SW 1271 (cell line): ENCODE measurements at places on chromosomes 7 and 10.

- DNase-seq, result no peak
Observed at GRCh38 chr10:87761892-87762291, 56.1 kb downstream of the ATAD1 start.

- DNase-seq, result peak; percentile 9
Observed at GRCh38 chr10:27223964-27224363, 16.6 kb downstream of the ACBD5 start.

DNA sequence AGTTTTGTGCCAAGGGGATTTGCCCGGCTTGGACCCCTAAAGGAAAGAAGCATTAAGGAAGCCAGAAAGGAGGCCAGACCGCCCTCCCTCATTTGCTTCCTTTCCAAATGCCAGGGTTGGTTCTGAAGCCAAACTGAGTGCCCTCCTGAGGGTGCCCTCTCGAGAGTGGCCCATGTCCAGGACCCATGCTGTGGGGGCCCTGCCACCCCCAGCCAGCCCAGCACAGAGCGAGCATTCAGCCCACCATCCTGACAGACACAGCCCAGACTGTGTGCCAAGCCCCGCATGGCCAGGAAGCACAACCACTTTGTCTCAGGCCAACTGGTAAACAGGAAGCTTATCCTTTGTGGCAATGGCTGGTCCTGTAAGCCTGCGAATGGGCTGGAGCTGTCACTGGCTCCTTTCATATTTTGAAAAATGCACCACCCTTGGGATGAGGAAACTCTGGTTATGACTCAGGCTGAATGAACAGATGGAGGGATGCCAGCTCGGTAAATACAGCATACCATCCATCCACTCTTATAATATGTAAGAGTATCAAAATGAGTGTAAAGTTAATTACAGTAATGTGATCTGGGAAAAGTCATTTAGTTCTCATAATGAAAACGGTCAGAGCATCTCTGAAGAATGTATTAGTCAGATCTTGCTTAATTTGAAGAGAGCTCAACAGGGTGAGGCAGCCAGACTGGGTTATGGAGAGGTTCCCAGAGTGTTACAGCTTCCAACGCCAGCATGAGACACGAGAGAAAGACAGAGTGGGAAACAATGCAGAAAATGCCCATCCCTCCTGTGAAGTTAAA is 65.0 kb downstream of the STK17A start:
- peak; percentile 89 for DNase-seq

GRCh38 chr10:100625816-100626215 is 90.1 kb downstream of the HIF1AN start:
- no peak for DNase-seq

- DNase-seq, result no peak
Observed at GRCh38 chr10:114100848-114101741, 57.4 kb downstream of the ADRB1 start.

DNA sequence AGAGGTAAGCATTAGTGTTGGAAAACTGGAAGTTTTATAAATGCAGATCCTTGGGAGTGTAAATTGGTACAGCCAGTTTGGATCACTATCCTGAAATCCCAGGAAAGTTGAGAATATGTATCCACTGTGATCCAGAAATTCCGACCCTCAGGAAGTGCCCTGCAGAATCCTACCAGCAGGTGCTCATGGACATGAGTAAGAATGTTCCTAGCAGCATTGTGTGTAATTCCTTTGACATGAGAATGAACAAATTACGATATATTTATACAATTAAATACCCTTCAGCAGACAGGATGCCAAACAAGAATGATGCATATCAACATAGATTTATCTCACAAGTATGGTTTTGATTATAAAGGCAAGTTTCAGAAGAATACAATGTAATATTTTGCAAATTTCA is 181.6 kb downstream of the XPNPEP1 start:
- DNase-seq, result no peak

DNA sequence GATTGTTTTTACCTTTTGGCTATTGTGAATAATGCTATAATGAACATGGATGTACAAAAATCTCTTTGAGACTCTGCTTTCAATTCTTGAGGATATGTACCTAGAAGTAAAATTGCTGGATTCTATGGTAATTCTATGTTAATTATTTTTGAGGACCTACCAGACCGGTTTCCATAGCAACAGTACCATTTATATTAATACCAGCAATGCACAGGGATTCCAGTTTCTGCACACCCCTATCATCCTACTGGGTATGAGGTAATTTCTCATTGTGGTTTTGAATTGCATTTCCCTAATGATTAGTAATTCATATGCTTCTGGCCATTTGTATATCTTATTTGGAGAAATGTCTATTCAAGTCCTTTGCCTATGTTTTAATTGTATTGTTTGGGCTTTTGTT is 9.9 kb upstream of the PPP1R9A start:
- no peak for DNase-seq

- no peak for DNase-seq
Observed at GRCh38 chr7:103148131-103148993, 537 bp downstream of the NAPEPLD start.

- no peak for DNase-seq
Observed at GRCh38 chr7:24135003-24135817, 148.8 kb upstream of the NPY start.

DNA sequence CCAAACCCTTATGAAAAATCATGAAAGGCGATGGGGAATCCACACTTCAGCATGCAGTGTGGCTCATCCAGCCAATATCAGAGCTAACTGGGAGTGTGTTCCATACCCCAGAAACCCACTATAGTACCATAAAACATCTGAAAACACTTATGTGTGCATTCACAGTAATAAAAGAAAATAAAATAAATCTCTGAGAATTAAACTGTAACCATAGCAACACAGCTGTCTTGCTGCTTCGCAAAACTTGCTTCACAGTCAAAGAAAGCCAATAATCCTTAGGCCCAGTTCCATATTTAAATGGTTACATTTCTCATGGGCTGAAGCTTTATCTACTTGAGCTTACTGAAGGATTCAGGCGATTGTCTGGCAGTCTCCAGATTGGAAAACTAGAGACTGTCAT is 19.9 kb upstream of the POLR1F start:
- DNase-seq, result no peak

GRCh38 chr7:38658921-38659320 is 27.7 kb upstream of the AMPH start:
- DNase-seq, result no peak

- no peak for DNase-seq
Observed at GRCh38 chr7:69800495-69800894, 202.2 kb downstream of the AUTS2 start.

GRCh38 chr7:47093320-47094234 is 488.3 kb downstream of the TNS3 start:
- DNase-seq, result no peak

- DNase-seq, result no peak
Observed at GRCh38 chr10:119393019-119393418, 149.5 kb downstream of the RGS10 start.

GRCh38 chr10:34941471-34942357 is 126.6 kb upstream of the PARD3 start:
- DNase-seq, result no peak

DNA sequence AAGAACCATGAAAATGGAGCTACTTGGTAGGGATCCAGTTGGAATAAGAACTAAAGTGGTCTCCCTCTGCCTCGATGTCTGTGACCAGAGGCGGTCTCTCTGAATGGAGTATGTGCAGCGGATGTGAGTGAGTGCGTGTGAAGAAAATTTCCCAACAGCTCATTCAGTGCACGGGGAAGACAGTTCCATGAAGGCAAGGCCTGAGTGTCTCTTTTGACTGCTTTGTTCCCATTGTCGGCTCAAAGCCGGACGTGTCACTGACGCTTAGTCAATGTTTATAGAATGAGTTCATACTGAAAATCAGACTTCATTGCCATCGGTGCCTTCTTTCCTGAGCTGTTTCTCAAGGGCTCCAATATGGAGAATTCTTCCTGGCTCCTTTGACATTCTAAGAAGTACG is 55.3 kb upstream of the GRB10 start:
- no peak for DNase-seq

GRCh38 chr10:10804998-10805740 is 212.5 kb upstream of the CELF2 start:
- DNase-seq, result peak; percentile 79

DNA sequence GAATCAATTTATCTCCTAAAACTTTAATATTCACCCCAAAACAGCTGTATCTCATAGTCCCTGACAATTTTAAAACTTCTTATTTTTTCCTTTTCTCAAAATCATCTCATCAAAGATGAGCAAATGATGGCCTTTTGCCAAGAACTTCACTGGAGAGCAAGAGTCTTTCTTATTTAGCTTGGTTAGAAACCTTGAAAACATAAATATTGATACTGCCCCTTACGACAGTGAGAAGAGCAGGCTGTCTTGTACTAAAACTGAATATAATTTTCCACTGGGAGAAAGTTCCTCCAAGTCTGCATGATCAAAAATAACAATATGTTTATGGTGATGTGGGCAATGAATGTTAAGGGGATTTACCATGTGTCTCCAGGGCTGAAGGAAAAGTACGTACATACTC is 109.0 kb downstream of the COL28A1 start:
- DNase-seq, result no peak

- no peak for DNase-seq
Observed at GRCh38 chr10:88012641-88013040, 149.2 kb downstream of the PTEN start.

DNA sequence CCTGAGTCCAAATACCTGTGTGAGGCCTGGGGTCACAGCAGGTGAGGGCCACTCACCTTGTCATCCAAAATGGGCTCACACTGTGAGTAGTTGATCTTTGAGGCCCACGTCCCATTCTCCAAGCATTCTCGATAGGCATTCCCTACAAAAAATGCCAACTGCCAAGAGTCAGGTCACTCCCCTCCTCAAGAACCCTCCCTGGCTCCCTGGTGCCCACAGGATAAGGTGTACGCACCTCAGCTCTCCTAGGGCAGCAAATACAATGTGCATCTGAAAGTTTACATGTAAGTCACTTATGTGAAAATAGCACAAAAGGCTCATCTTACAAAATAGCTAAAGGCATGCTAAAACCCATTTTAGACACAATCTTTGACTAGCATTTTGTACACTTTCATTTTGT is 15.1 kb downstream of the CRHR2 start:
- no peak for DNase-seq

DNA sequence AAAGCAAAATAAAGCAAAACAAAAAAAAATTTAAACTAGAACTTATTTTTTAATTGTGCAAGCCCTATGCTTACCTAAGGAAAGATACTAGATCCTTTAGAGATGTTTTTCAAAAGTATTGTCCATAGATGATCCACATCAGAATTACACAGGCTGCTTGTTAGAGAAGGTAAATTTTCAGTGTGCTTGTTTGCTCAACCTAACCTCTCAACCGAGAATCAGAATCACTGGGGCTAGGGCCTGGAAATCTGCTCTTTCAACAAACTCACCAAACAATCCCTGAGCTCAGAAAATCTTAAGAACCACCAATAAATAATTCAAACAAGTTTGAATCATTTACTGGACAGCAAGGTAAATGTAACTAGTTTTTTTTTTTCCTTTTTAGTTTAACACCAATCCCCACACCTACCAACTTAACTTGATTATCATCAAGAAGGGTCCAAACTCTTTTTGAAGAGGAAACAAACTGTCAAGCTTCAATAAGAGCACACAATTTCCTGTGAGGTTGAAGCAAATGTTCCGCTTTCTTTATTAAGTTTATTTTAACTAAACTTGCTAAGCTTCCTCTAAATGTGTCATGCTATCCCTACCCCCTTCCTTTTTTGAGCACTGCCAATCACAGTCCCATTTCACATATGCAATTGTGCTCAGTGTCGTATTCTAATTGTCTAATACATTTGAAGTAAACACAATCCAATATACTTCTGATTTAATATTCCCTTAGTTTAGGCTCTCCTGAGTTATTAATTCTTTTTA is 7.4 kb upstream of the TSPAN33 start:
- DNase-seq, result no peak

- DNase-seq, result no peak
Observed at GRCh38 chr7:83394776-83395175, 232.1 kb upstream of the PCLO start.

DNA sequence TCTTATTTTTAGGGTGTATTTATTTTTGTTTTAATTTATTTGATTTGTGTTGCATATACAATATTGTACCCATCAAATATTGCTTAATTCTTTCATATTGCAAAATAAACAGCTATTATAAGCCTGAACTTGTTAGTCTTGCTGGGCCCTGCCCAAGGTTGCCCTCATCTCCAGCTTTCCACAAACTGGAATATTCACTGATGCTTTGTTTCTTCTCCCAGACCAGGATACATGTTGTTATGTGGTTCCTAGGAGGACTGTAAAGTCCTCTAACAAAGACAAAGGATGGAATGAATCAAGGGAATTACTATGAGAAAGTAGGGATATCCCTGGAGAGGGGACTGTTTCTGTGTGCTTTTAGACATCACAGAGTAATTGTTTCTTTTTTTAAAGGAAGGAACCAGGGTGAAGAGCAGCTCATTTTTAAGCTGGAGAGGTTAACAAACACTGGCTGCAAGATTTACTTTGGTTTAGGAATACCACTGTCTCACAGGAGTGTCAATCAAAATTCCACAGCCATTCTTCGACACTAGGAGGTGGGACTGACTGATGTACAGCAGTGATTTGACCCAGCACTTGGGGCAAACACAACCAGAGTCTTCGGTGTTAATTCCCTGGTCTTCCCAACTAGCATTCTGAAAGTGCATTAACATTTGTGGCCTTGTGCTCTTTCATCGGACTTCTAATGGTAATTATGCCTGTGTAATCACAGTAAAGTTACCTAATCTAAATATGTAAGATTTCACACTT is 14.8 kb upstream of the CD36 start:
- DNase-seq, result no peak

DNA sequence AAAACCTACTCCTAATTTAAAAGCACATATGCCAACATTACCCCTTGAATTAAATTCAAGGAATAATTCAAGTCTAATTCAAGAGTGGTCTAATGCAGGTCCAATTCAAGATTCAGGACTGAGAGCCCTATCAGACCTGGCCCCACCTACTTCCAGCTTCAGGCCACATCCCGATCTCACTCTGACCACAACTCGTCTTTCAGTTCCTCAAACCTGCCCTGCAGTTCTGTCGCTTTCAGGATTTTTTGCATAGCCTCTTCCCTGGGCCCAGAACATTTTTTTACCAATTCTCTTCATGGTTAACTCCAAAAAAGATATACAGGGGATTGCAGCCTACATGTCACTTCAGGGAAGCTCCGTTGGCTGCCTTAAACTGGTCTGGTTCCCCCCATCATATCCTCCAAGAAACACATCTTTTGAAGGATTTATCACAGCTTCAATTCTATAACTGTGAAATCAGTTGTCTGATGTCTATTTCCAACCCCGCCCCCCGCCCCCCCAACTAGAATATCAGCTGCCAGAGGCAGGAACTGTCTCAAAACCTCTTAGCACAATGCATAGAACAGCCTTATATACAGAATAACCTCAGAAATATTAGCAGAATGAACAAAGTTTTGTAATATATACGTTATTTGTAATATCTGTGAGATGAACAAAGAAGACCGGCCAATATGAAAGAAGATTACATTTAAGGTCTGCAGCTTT is 20.8 kb downstream of the CCDC6 start:
- DNase-seq, result no peak

- DNase-seq, result no peak
Observed at GRCh38 chr7:114916261-114916892, 5.5 kb upstream of the MDFIC start.
